Endodermal cell (in vitro differentiated cells): ENCODE measurements at places on chromosomes 2 and 18. TPM values are rescaled to one million over a fixed set of nuclear protein-coding genes. Genes with fewer than 3 reads are reported as not detected.

Gene RAB6C
- total RNA-seq: 0.22 TPM in 1 of 3 replicates, not detected in the others

Gene OBSL1
- 145 and 162 TPM in 2 replicates for total RNA-seq

GRCh38 chr2:207241198-207241597 is 75.5 kb upstream of the KLF7 start:
- DNase-seq: no peak

DNA sequence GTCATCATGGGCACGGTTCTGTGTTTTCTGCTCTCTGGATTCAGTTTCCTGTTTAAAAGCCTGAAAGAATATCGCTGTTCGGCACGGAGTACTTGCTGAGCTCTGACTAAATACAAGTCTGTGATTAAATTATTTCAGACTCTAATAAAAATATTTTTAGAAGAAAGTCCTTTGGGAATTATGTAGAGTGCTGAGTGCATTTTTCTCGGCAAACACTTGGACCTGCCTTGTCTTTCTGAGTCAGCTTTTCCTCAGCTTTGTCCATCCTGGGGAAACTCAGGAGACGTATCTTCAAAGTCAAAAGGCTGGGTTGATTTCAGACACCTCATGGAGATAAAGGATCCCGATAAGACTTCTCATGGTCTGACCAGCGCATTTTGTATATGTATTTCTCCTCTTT is 45.9 kb downstream of the IL1R2 start:
- DNase-seq: no peak

Gene RTP5
- total RNA-seq: not detected in 3 replicates

- DNase-seq: no peak
These were observed 114.9 kb upstream of the MYCN start for GRCh38 chr2:15825276-15825980.

DNA sequence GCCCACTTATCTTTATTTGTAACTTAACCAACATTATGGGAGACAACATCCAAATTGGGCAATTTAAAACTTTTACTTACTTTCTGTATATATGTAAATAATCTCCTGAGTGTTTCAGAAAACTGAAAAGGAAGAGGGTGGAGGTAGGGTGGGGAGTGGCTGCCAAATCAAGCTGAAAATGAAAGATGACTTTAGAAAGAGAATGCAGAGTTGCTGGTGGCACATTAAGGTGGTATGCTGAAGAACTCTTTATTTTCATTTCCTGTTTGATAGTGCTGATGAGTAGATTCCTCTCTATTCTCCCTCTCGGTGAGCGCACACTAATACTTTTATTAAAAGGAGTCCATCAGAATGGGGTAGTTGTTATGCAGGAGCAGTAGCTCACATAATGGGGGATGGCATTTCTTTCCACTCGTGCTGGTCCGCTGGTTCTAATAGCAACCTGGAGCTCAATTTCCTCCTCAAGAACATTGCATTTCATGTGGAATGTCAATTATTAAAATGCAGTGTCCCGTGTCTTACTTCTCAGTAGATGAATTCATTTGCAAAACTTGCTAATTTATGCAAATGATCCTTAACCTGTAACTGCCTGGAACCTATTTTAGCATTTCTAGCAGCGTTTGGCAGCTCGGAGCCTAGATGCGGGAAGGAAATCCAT is 466.9 kb upstream of the HNRNPA3 start:
- DNase-seq: no peak
